ENCODE measurements at places on chromosomes 7 and 10.

DNA sequence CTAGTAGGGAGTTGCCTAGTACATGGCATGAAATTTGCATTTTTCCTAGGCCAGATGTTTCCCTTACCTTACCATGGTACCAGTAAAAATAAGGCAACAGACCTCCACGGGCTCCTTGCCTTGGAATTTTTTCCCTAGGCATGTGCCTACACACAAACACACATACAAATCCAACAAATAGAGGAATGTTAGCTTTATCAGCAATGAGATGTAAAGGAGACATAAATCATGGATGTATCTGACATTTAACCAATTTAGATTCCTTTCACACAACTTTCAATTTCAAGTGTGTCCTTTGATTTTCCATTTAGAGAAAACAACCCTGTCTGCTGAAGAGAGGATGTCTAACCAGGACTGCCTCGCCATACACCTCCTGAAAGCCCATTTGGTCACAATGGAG, 209.7 kb upstream of the SP4 start:
- DNase-seq: no peak

GRCh38 chr7:101563943-101564777, 64.9 kb downstream of the MYL10 start:
- no peak for DNase-seq

DNA sequence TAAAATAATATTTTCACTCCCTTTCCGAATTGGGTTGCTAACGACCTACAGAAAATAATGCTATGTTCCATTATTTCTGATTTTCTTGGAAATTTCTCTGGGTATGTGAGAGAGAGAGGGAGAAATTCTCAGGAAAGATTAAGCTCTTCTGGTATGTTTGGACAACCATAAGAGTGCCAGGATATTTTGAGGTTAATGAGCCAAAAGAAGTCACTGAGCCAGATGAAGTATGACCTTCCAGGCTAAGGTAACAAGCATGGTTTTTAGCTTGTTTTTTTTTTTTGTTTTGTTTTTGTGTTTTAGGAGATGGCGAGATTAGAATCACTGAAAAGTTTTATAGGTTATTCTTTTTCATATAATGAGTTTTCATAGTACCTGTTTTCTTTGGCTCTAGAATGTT, 171.0 kb upstream of the FOXP2 start:
- DNase-seq: no peak

DNA sequence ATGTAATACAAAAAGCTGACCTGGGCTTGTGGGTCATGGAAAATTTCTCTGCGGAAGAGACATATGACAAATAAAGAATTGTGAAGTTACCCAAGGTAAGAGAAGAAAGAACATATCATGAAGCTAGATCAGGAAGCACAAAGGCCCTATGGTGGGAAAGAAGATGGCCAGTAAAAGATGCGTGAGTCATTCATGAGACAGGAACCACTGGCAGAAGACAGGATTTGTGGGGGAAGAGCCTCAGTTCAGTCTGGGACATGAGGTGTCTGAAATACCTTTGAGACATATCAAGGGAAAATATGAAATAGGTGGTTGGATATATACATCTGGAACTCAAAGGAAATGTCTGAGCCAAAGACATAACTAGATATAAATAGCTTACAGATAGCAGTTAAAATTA, 27.7 kb upstream of the AMPH start:
- no peak for DNase-seq
